ENCODE measurements at places on chromosomes 12 and 14.

- no peak for DNase-seq
- peaks cover 2% of the 10 kb centered on the region for H3K27me3 ChIP-seq
- no peaks in the 10 kb centered on the region for H3K4me1 ChIP-seq
- no peaks in the 10 kb centered on the region for H3K36me3 ChIP-seq
- no peak overlapping the region for H3K27ac ChIP-seq
- H3K4me3 ChIP-seq = no peak overlapping the region
These were observed 54.0 kb upstream of the CDKN3 start for GRCh38 chr14:54342806-54343205.

DNA sequence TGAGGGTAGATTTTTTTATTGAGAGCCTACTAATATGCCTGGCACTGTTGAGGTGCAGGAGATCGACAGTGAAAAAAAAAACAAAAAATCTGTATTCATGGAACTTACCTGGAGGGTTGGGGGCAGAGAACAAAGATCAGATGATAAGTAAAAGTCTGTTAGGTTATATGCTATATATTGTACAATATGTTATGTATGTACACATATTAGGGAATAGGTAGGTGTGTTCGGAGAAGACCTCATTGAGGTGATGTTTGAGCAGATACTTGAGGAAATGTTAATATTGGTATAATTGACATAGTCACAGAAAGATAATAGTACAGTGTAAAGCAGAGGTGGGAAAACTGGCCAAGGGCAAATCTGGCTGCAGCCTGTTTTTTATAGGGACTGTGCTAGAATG is 5.6 kb downstream of the ARF6 start:
- H3K4me1 ChIP-seq = peaks cover 16% of the 10 kb centered on the region
- H3K27ac ChIP-seq = peak overlapping the region; percentile 97
- H3K36me3 ChIP-seq = peaks cover 7% of the 10 kb centered on the region
- H3K4me3 ChIP-seq = peak overlapping the region; percentile 75

DNA sequence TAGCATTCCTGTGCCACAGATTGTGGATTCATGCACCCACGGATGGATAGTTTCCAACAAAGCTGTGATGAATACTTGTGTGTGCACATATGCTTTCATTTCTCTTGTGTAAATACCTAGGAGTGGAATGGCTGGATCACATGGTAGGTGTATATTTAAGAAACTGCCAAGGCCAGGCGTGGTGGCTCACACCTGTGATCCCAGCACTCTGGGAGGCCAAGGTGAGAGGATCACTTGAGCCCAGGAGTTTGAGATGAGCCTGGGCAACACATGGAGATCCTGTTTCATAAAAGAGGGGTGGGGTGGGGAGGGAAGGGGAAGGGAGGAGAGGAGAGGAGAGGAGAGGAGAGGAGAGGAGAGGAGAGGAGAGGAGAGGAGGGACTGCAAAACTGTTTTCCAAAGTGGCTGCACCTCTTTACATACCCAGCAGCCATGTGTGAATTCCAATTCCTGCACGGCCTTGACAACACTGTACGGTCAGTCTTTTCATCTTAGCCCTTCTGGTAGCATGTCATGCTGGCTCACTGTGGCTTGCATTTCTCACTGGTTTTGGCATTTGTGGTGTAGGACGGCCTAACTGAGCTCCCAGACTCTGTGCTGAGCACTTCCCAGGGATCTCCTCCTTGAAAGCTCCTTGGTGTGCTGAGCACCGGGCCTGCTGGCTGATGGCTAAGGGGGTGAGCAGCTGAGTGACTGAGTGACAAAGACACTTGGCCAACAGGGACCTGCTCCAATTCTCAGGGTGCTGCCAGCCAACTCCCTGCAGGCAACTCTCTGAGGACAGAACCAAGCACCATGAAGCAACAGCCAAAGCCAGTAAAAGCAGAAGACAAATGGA is 27.9 kb downstream of the SYNE3 start:
- H3K4me1 ChIP-seq = peaks cover 4% of the 10 kb centered on the region
- no peaks in the 10 kb centered on the region for H3K27me3 ChIP-seq
- H3K27ac ChIP-seq = no peak overlapping the region
- DNase-seq = no peak
- no peaks in the 10 kb centered on the region for H3K36me3 ChIP-seq
- no peak overlapping the region for H3K4me3 ChIP-seq

DNA sequence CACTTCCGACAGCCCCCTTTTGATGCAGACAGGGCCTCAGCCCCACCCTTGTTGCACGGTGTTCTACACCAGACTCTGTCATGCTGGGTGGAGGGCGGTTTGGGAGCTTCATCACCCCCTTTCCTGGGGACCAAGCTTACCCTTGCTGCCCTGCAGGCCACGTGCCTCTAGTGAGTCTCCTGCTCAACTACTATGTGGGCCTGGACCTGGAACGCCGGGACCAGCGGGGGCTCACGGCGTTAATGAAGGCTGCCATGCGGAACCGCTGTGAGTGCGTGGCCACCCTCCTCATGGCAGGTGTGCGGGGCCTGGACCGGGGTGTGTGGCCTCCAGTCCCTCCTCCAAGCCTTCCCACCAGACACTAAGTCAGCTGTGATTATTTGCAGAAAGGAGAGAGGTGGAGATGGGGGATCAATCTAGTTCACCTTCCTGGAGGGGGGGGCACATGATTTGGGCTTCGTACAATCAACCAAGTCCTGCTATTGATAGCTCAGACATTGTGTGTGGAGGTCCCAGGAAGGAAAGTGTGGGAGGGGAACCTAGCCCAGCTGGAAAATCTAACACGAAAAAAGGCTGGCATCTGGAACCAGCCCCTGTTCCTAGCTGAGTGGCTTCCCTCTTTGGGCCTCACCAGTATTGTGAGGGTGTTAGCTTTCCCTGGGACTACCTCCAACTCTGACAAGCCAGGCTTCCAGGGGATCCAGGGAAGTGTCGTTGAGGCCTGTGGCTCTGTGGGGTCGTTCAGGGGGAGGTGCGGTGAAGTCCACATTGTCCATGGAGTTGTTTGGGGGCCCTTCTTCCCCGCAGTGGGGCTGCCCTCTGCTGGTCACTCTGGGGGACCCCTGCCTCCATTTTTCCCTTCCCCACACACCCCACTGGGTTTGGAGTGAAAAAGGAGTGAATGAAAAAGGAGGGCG is 1.6 kb downstream of the ANKRD33 start:
- H3K27ac ChIP-seq = no peak overlapping the region
- H3K4me3 ChIP-seq = no peak overlapping the region
- H3K27me3 ChIP-seq = no peaks in the 10 kb centered on the region
- no peak for DNase-seq
- H3K36me3 ChIP-seq = no peaks in the 10 kb centered on the region

DNA sequence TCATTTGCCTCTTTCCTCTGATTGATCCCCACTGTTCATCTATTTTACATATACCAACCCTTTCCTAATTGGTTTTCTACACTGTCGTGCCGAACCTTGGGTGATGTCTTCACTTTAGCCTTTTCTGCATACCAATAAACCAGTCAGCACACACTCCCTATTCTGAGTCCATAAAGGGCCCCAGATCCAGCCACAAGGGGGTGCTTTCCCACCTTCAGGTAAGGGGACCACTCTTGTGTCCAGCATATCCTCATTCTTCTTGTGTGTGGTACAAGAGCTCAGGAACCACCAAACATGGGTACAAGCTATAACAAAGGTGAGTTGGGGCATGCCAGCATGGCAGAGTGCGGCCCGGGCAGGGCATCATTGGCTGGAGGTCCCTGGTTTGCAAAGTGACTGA is 859.8 kb downstream of the FSCB start:
- H3K4me1 ChIP-seq = no peaks in the 10 kb centered on the region
- no peak for DNase-seq
- no peak overlapping the region for H3K27ac ChIP-seq

- no peak for DNase-seq
- no peaks in the 10 kb centered on the region for H3K4me1 ChIP-seq
- H3K27me3 ChIP-seq = no peaks in the 10 kb centered on the region
These were observed 13.2 kb downstream of the SETD3 start for GRCh38 chr14:99467336-99468078.

GRCh38 chr14:23883684-23884540 is 69.7 kb upstream of the DHRS4 start:
- no peaks in the 10 kb centered on the region for H3K4me1 ChIP-seq
- no peaks in the 10 kb centered on the region for H3K36me3 ChIP-seq
- no peak overlapping the region for H3K4me3 ChIP-seq
- H3K27me3 ChIP-seq = no peaks in the 10 kb centered on the region

GRCh38 chr12:25417071-25417470 is 136.0 kb downstream of the LMNTD1 start:
- no peak for DNase-seq
- no peak overlapping the region for H3K4me3 ChIP-seq
- H3K27me3 ChIP-seq = no peaks in the 10 kb centered on the region
- no peaks in the 10 kb centered on the region for H3K4me1 ChIP-seq
- H3K27ac ChIP-seq = no peak overlapping the region

DNA sequence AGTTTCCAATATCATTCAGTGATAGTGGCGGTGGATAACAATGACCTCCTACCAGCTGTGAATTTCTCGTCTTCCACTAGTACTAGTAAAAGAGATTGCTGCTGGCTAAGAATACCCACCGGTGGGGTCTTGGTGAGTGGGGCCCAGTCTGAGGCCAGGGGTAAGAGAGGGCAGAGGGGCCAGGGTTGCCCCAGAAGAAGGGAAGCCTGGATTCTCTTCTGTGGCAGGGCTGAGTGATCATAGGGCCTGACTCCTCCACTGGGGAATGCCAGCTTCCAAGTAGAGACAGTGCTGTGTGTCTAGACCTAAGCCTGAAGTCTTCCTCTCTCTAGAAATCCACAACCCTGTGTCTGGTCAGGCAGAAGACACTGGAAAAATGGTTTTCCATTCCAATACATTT is 5.8 kb upstream of the TMEM63C start:
- no peaks in the 10 kb centered on the region for H3K36me3 ChIP-seq
- no peak for DNase-seq
- no peak overlapping the region for H3K27ac ChIP-seq
- H3K27me3 ChIP-seq = no peaks in the 10 kb centered on the region
- H3K4me1 ChIP-seq = no peaks in the 10 kb centered on the region
- no peak overlapping the region for H3K4me3 ChIP-seq

GRCh38 chr12:79183003-79183402 is 318.4 kb downstream of the SYT1 start:
- no peak for DNase-seq
- H3K4me3 ChIP-seq = no peak overlapping the region
- H3K27ac ChIP-seq = no peak overlapping the region
- H3K27me3 ChIP-seq = no peaks in the 10 kb centered on the region
- H3K36me3 ChIP-seq = no peaks in the 10 kb centered on the region

- H3K27me3 ChIP-seq = no peaks in the 10 kb centered on the region
- peaks cover 9% of the 10 kb centered on the region for H3K36me3 ChIP-seq
- no peak for DNase-seq
- peaks cover 10% of the 10 kb centered on the region for H3K4me1 ChIP-seq
These were observed 618 bp upstream of the ANKRD52 start for GRCh38 chr12:56258820-56259183.

- DNase-seq = no peak
- no peaks in the 10 kb centered on the region for H3K27me3 ChIP-seq
- H3K27ac ChIP-seq = no peak overlapping the region
- H3K4me3 ChIP-seq = no peak overlapping the region
- H3K36me3 ChIP-seq = no peaks in the 10 kb centered on the region
These were observed 64.4 kb downstream of the TTLL5 start for GRCh38 chr14:75725481-75725880.

DNA sequence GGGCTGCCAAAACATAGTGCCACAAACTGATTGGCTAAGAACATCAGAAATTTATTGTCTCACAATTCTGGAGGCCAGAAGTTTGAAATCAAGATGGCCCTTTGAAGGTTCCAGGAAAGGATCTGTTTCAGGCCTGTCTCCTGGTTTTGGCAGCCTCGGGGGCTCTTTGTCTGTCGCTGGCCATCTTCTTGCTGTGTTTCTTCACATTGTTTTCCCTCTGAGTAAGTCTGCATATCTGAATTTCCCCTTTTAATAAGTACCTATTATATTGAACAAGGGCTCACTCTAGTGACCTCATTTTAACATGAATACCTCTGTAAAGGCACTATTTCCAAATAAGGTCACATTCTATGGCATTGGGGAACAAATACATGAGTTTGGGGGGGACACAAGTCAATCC is 467.1 kb upstream of the MGAT4C start:
- no peaks in the 10 kb centered on the region for H3K36me3 ChIP-seq
- no peaks in the 10 kb centered on the region for H3K4me1 ChIP-seq
- DNase-seq = no peak
- H3K27ac ChIP-seq = no peak overlapping the region

- H3K36me3 ChIP-seq = no peaks in the 10 kb centered on the region
- no peaks in the 10 kb centered on the region for H3K27me3 ChIP-seq
- DNase-seq = no peak
These were observed 3.5 kb downstream of the LPAR5 start for GRCh38 chr12:6632026-6632983.

GRCh38 chr12:103028881-103029639 is 71.6 kb downstream of the ASCL1 start:
- no peak overlapping the region for H3K27ac ChIP-seq
- no peak overlapping the region for H3K4me3 ChIP-seq
- no peaks in the 10 kb centered on the region for H3K27me3 ChIP-seq
- H3K36me3 ChIP-seq = no peaks in the 10 kb centered on the region

DNA sequence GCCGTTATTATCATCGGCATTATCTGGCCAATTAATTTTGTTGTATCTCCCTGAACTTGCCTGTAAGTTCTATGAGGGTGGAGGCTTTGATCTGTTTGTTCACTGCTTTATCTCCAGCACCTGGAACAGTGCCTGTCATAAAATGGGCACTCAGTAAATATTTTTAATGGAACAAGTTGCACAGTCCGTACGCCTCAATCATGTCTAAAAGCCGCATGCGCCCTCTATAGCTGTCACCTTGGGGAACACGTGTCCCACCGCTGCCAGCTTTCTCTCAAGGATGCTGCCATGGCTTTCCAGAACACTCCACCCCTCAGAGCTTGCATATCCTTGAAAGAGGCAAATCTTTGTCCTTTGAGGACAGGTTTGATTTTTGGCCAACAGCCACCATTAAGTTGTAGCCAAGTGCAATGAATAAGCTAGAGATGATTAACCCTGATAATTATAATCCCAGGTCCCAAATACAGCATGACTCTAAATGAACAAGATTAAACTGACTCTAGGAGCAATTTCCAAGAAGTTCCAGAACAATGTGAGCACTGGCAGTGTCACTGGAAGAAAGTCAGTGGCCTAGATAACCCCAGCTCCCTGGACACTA is 55.1 kb downstream of the ERH start:
- H3K36me3 ChIP-seq = no peaks in the 10 kb centered on the region
- H3K27me3 ChIP-seq = no peaks in the 10 kb centered on the region
- no peak for DNase-seq

Measured in Panc1 (cell line).